ENCODE measurements at places on chromosomes 16 and 17.

DNA sequence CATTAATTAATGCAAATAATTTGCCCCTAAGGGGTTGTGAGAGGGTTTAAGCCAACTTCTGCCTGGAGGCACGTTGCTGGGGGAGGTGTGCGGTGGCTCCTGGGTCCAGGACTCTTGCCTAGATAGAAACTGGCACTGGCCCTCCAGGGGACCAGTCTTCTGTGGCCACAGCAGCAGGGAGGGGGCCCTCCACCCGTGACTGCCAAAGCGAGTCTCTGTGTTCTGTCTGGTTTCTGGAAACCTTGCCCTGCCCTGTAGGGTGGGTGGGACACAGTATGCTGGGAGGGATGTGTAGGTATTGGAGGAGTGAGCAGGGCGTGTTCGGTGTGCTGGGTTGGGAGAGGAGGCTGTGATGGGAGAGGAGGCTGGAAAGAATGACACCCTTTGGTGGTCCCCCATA is 78.8 kb downstream of the TBC1D16 start:
- no peak for DNase-seq

- DNase-seq = peak; percentile 46
These were observed at the start of gene TMEM106A for GRCh38 chr17:43211480-43212402. Gene TMEM106A (plus strand): TSS chr17:43211875. CDS start chr17:43213042, 1,167 bp downstream.

DNA sequence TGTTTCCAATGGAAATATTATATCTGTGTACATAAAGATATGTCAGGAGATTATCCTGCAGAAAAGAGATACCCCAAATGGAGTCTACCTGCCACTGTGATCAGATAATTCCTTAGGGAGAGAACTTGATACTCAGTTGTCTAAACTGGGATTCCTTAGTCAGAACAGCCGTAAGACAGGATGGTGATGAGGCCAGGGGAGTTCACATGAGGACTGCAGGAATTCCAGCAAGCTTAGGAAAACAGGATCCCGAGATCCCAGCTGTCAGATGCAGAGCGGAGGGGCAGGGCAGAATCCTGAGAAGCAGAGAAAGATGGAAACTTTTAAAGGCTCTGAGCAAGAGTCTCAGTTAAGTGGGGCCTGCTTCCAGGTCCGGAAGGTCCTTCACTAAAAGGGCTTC is 4.7 kb downstream of the KRABD2 start:
- no peak for DNase-seq

DNA sequence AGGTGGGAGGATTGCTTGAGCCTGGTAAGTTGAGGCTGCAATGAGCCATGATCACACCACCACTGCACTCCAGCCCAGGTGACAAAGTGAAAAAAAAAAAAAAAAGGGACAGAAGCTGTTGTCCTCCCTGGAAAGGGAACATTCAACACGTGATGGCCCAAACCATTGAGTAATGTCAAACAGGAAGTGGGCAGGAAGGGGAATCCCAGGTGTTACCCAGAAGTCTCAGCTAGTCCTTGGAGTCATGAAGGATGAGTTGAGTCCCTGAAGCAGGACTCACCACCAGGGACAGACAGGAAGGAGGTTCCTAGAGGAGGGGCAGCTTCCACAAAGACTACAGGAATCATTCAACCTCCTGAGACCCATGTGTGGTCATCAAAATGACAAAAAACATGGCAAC is 19.8 kb upstream of the CMIP start:
- no peak for DNase-seq

- no peak for DNase-seq
These were observed 101.8 kb downstream of the ABCA8 start for GRCh38 chr17:68853439-68853838.

DNA sequence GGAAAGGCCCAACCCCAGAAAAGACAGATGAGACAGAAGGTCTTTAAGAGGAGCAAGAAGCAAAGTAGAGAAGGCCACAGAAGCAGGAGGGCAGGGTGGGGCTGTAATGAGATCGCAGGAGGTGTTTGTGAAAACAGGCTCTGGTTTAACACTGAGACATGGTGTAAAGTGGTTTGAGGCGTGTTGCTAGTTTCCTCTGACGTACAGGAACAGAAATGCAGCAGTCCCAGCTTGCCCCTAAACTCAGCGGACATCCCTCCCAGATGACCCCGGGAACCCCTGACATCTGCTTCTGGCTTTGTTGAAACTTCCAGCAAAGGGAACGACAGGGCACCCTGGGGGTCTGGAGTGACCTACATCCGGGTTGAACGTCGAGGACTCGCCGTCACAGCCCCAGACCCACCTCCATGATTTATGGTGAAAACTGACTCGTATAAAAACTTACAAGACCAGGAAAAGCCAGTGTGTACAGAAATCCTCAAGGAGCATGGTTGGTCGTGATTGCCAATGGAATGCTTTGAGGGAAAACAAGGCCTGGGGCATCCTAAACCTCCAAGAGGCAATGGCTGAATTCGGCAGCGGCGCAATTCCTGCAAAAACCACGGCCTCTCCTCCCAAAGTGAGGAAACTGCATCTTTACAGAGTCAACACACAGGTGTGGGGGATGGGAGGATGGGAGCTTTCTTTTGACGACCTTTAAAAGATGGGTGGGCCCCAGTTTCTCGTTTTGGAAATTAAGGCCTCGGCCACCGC is 25.8 kb downstream of the LITAF start:
- peak; percentile 46 for DNase-seq

- no peak for DNase-seq
These were observed 1.6 kb downstream of the NDUFAF8 start for GRCh38 chr17:81240761-81241160.

GRCh38 chr17:82219083-82219482 is 6.4 kb upstream of the CCDC57 start:
- no peak for DNase-seq

- DNase-seq = no peak
These were observed 1.2 kb downstream of the BRIP1 start for GRCh38 chr17:61862105-61862574.

- DNase-seq = no peak
These were observed 26.6 kb upstream of the GINS3 start for GRCh38 chr16:58365623-58366022.

- no peak for DNase-seq
These were observed 8.3 kb downstream of the TFAP4 start for GRCh38 chr16:4264546-4264945.

GRCh38 chr16:75029854-75030253 is 31.0 kb downstream of the ZNRF1 start:
- DNase-seq = no peak

GRCh38 chr17:77205396-77206125 is 64.8 kb downstream of the SEC14L1 start:
- DNase-seq = no peak

DNA sequence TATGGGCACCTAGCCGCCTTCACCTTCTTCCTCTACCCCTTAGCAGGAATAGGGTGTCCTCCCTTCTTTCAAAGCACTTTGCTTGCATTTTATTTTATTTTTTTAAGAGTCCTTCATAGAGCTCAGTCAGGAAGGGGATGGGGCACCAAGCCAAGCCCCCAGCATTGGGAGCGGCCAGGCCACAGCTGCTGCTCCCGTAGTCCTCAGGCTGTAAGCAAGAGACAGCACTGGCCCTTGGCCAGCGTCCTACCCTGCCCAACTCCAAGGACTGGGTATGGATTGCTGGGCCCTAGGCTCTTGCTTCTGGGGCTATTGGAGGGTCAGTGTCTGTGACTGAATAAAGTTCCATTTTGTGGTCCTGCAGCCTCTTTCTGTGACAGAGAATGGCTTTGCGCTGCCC is 4.6 kb downstream of the TMUB2 start:
- no peak for DNase-seq
